Eye (tissue), 1 donor: ENCODE measurements at places on chromosomes 16 and 17.

DNA sequence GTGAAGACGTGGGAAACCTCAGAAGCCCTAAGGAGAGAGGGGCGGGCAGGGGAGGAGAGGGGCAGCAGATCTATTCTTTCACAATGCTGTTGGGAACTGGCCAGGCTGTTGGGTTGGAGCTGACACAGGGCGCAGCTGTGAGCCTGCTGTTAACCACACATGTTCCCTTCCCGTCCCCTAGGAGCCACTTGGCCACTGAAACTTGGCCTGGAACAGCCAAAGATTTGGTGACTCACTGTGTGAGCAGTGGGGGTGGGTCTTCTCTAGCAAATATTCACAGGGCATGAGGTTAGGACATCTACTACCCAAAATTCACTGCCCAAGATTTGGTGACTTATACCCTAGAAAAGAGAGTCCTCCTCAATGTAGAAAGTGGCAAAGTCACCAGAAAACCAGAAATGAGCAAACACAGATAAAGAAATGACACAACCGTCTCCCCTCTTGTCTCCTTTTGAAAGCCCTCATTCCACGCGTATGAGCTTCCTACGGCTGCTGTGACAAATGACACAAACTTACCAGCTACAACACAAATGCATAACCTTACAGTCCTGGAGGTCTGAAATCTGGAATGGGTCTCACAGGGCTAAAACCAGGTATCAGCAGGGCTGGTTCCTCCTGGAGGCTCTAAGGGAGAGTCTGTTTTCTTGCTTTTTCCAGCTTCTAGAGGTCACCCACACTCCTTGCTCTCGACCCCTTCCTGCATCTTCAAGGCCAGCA lies 6.3 kb downstream of the TBC1D16 start:
- DNase-seq: peak; percentile 82

DNA sequence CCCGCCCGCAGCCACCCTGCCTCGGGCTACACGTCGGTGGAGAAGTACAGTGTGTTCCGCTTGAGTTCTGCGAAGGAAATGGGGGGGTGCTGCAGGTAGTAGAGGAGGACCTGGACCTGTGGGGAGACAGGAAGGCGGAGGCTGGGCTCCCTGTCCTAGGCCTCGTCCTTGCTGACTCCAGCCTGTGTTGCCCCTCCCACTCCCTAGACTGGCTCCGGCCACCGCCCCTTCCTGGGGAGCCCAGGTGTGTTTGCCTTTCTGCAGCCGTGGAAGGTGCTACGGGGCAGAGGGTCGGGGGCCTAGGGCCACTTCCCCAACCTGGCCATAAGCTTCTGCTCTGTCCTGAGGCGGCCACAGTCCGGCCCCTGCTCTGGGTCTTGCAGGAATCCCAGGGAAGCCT lies 9.1 kb downstream of the TIMM22 start:
- no peak for DNase-seq

DNA sequence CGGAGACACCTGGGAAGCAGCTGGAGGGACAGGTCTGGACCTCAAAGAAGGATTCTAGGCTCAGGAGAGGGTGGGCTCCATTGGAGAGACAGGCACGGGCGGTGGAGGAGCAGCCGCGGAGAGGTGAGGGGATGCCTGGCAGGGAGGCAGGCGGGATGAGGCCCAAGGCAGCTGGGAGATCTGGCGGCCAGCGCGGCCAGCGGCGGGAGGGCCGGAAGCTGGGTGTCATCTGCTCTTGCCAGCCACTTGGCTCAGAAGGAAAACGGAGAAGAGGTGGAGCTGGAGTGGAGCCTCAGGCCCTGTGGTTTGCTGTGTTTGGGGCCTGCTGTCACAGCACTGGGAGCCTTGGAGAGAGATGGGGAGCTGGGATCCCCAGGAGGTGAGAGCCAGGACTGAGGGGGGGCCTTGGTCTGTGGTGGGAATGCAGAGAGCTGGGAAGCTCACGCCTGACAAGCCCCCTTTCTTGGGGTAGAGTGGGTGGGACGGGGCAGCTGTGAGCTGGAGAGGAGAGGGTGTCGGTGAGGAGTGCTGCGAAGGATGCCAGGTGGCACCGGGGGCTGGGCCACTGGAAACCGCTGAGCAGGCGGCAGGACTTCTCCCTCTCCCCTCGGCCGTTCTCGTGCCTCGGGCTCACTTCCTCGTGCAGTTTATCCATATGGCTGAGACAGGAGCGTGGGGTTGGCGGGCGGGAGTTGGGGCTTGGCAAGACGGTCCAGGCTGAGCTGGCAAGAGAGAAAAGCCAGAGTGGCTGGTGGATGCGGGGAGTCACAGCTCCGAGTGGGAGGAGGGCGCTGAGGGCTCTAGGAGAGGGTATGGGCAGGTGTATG lies 8.0 kb downstream of the TBC1D24 start:
- DNase-seq: peak; percentile 46

- no peak for DNase-seq
These were observed 24.6 kb downstream of the LLGL2 start for GRCh38 chr17:75550139-75550465.

DNA sequence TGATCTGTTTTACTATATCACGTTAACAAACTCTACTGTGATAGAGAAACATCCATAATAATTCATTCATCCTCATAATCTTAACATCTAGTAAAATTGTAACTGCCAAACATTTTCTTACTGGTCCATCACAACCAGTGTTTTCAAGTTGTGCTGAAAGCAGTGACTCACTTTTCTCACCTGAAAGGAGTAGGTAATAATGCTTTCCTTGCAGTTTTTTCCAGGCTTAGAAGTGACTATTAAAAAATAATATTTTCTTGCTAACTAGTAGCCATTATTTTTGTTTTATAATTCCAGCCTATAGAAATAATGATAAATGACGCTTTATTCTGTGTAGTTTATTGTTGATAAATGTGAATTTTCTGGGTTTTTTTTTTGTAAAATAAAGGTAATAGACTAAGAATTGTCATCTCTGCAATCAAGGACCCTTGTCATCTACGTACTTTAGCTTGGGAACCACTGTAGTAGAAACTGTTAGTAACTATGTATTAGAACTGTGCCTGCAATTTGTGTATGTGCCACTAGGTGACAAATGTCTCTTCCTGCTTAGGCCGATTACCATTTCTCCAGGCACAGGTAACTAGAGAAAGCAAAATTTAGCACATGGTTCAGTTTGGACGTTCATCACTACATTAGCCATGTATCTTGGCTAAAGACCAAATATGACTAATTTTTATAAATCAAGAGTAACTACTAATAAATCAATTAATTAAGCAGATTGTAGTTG lies 409.4 kb upstream of the ERCC4 start:
- no peak for DNase-seq

DNA sequence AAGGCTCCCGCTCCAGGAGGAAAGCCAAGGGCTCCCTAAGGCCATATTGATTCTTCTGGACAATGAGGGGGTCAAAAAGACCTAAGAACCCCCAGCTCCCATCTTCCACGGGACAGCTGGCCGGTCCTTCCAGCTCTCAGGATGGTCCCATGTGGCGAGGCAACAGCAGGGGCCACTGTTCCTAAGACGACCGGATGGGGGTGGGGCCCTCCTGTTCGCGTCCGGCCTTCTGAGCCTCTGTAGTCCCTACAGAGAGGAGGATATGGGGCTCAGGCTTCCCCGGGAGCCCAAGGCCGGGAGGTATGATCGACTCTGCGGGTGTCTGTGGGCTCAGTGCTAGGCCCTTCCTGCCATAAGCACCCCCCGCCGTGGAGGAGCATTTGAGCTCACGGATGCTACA lies 6.0 kb upstream of the DCXR start:
- no peak for DNase-seq

GRCh38 chr16:74625500-74626350 lies 18.8 kb upstream of the GLG1 start:
- no peak for DNase-seq

DNA sequence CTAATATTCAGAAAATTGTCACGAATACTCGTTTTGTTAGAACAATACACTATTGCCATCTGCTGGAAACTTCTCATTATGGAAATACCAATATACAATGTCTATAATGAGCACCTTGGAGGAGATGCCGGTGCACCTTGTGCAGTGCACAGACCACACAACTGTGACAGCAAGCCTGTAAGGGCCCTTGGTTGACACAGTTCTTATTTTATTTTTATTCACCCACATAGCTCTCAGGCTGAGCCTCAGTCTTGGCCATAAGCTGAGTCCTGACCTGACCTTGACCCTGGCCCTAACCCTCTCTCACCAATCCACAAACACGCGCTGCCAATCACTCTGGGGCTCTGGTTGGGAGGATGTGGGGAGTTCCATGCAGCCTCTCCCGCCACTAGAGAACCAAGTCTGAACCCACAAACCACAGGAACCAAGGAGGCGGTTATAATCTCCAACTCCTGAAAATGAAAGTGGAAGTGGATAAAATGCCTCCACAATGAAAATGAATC lies 7.6 kb downstream of the AIPL1 start:
- no peak for DNase-seq

- no peak for DNase-seq
These were observed 703.8 kb downstream of the CDH8 start for GRCh38 chr16:61332461-61332860.

DNA sequence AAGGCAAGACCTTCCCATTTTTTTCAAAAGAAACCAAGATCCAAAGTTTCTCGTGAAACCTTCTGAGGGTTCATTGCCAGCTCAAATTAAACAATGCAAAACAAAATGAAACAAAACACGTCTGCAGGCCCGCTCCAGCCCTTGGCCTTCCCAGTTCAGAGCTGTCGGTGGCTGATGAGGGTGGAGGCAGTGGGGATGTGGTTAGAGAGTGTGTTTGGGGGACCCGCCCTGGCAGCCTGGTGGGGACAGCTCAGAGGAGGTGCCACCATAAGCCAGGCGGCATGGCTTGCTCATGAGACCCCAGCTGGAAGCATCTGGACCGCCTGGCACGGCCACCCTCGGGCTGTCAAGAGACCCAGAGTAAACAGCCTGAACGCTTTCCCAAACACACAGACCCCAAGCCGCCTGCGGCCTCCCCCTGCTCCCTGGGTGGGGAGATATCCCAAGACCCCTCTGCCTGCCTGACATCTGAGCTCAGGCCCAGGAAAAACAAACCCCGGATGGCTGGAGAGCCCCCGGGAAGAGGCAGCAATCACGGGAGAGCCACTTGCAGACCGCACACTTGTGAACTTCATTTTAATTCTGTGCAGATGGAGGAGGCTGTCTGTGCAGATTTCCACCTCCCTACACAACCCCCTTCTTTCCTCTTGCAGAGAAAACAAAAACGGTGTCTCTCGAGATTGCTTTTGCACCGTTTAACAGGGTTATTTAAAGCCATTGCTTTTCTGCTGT lies 35.4 kb upstream of the LITAF start:
- DNase-seq: peak; percentile 42

DNA sequence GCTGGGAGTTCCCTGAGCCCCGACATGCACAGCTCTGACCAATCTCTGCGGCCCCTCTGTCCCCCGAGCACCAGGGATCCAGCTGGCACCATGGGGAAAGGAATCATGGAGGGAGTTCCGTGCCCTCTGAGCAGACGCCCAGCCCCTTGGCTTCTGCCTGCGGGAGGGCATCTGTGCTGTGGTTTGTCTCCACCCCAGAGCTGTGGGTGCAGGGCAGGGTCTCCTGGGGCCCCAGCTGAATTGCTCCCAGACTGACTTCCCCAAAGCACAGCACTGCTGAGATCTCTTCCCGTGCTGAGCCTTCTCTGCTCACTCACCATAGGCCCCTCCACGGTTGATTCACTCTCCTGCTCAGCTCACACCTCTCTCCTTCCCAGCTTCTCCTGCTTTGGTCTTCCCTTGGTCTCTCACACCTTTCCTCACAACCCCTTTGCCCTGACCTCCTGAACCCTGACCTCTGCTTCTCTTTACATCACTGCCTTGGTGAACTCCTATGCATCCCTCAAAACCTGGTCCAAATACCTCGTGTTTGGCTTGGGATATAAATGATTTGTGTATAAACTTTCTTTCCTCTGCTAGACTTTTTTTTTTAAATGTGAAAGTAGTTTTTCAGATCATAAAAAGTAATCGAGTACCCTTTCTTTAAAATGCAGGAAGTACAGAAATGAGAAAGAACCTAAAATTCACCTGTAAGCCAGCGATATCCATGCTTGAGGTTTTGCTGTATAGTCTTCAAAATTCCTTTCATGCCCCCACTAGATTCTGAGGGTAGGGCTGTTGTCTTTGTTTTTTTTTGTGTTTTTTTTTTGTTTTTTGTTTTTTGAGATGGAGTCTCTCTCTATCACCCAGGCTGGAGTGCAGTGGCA lies 265.3 kb downstream of the SEC14L1 start:
- no peak for DNase-seq

- DNase-seq: no peak
These were observed 6.8 kb upstream of the CCL3L1 start for GRCh38 chr17:36203335-36203734.

GRCh38 chr16:26599785-26600104 lies 467.0 kb upstream of the C16orf82 start:
- DNase-seq: no peak

- no peak for DNase-seq
These were observed 157.2 kb upstream of the CACNG3 start for GRCh38 chr16:24098896-24099295.
